ENCODE measurements at places on chromosomes 7 and 10. TPM values are rescaled to one million over a fixed set of nuclear protein-coding genes. Genes with fewer than 3 reads are reported as not detected.
A peak's percentile ranks its signal among the peaks of the same experiment; 100 is the strongest.

GNAI1 gene
- total RNA-seq = 5.7 TPM

DNA sequence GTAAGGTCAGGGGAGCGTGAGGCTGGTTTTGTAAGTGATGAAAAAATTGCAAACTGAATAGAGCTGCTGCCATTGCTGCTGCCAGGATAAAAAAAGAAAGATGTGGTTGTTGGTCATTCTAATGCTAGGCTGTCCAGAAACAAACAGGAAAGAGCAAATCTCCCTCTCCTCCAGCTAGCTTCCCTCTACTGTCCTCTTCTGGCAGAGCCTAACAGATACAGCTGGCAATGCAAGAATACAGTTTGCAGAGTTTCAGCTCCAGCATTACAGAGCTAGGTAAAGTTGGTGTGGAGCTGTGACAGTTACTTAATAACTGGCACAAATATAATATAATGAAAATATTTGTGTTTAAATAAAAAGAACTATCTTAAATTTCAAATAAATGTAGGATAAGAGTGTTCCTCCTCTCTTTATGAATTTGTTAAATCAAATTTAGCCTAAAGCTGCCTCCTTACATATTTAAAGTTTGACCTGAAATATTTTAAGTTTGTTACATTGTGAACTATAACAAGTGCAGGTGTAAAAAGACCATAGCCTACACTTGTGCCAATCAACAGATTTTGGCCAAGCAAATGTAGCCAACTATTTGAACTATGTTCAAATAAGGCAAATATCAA lies 407.7 kb downstream of the SH2D4B start:
- no peak for DNase-seq

SPDYE17 gene
- total RNA-seq = not detected

DGKI gene
- 21.4 TPM for total RNA-seq

DNA sequence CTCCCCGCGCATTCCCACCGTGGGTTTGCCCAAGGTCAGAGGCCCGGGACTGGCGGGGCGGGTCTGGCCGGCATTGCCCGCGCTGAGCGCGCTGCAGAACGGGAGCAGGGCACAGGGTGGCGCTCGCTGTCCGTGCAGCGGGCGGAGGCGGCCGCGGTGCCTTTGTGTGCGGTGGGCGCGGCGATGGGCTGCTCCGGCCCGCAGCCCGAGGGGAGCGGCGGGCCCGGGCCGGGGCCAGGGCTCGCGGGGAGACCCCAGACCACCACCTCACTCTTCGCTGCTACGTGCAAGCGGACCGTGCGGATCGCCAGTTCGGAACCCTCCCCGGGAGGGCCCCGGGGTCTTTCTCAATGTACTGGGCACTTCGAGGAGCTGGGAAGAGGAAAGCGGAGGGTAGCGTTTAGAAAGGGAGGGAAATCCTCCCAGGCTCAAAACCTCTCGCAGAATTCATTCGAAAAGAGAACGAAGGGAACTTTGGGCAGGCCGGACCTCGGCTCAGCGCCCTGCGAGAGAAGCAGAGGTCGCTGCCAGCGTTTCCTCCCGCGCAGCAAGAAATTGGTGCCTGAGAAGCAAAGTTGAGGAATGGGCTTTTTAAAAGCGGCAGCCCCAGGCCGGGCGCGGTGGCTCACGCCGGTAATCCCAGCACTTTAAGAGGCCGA lies 8.5 kb downstream of the SP8 start:
- peak; percentile 66 for DNase-seq

ASNS gene
- 84.1 TPM for total RNA-seq

DNA sequence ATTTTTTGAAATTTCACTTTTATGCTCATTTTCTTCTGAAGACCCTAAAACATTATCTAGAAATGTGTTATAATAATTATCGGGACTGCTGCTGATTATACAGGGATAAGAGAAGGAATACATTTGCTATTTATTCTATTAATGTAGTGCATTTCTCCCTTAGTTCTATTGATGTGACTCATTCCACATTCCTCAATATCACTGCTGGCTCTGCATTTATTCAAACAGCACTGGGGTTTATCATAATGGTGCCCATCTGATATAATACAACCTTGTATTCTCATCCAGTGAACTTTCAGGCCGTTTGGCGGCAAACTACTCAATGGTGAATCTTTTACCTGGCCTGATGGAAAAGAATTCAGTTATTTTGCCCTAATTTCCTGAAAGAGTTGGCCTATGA lies 7.8 kb downstream of the KCND2 start:
- no peak for DNase-seq

FAM24B gene
- total RNA-seq = 14.2 TPM

CCDC126 gene
- 6.2 TPM for total RNA-seq

GRCh38 chr7:129091484-129092002 lies 36.6 kb upstream of the TNPO3 start:
- DNase-seq = peak; percentile 97

- peak; percentile 65 for DNase-seq
These were observed 4.9 kb downstream of the HKDC1 start for GRCh38 chr10:69224862-69225657.

SPAM1 gene
- not detected for total RNA-seq

CNPY4 gene
- 17.0 TPM for total RNA-seq

CTAGE4 gene
- 0.56 TPM for total RNA-seq

GRCh38 chr10:9091530-9092093 lies 1037.1 kb downstream of the GATA3 start:
- no peak for DNase-seq

- DNase-seq = no peak
These were observed 58.2 kb downstream of the ELAPOR2 start for GRCh38 chr7:87001214-87001613.

- no peak for DNase-seq
These were observed 830 bp downstream of the MET start for GRCh38 chr7:116672596-116673456.

C10orf143 gene
- total RNA-seq = 2.5 TPM

GRCh38 chr7:139871820-139872219 lies 42.8 kb downstream of the TBXAS1 start:
- DNase-seq = no peak

GRCh38 chr7:43559171-43559945 lies 23.6 kb upstream of the STK17A start:
- DNase-seq = peak; percentile 32

DNA sequence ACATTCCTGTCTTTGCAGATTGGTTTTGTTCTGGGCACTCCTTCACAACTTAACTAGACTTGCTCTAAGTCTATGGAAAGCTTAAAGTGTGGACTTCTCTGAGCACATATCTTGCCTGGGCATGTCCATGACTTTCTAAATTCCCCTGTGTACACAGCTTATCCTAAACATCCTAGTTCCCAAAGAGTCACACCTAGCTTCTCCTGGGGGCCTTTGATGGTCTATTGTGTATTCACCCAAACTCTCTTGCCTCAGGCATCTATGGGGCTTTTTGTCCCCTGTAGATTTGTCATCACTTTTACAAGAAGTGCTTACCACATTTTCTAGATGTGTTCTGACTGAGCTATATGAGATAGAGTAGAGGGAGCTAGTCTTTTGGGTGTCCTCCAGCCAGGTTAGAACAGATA lies 12.2 kb upstream of the ZNF488 start:
- DNase-seq = no peak

DNA sequence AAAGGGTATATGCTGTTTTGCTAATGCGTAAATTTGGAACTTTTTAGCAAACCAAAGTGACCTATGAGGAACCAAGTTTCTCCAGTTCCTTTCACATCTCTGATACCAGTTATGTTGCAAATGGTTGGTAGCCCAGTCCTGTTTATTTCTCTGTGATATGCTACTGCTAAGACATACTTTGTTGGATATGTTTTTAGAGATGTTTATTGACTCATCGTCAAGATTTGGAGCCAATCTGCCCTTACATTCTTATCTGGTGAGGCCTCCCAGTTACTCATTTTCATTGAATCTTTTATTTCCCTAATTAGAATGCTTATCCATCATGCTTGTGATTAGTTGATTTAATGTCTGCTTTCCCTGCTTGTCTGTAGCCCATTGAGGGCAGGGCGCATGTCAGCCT lies 58.9 kb downstream of the LRGUK start:
- no peak for DNase-seq

AGMO gene
- not detected for total RNA-seq

DNA sequence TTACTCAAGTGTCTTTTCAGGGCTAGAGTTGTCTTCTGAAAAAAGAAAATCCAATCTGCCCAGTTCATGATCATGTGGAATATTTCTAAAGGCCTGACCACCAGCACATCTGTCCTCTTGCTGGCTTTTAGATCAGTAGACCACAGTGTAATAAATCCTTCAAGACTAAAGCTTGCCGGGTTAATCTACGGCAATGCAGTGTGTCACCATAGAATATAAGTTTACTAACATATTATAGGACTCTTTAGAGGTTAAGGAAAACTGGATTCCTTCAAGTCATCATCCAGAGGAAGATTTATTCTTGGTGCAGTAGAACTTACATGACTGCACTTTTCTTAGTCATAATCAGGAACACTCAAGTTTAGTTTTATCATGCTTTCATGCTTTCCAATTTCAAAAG lies 349.5 kb downstream of the SEMA3D start:
- DNase-seq = no peak

DNA sequence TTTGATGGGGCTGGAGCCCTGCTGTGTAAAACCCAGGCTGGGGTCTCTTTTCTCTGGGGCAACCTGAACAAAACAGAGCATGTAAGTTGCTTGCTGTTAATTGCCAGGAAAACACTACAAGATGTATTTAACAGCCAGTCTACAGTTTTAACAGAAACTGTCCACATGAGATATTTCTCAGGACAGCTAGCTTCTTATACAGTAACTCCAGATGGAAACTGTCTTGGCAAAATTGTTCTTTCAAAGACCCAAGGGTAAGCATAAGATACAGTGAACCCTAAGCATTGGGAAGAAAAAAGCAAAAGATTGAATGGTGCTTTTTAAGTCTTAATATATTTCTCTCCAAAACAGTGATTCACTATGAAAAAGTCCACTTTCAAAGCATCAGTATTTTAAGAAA lies 8.1 kb downstream of the FKBP14 start:
- no peak for DNase-seq

ICA1 gene
- 0.62 TPM for total RNA-seq

- no peak for DNase-seq
These were observed 39.9 kb upstream of the GOT1 start for GRCh38 chr10:99470327-99470726.

DNA sequence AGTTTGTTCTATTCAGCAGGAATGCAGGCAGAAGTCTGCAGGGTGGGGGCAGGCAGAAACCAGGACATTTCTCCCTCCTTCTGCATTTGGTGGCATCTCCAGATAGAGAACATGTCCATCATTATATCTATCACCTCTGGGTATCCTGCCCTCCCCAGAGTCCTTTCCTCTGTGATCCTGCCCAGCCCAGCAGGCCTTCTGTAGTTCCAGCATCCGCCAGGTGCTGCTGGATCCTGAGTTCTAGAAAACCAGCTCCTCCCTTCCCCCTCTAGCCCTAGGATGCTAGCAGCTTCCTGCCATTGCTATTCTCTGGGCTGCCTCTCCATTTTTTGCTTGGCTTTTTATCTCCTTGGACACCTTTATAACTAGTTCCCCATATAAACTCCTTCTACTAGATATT lies 180.3 kb downstream of the KCNMA1 start:
- DNase-seq = no peak

GRCh38 chr10:48672596-48673265 lies 11.9 kb upstream of the WDFY4 start:
- peak; percentile 38 for DNase-seq

DNA sequence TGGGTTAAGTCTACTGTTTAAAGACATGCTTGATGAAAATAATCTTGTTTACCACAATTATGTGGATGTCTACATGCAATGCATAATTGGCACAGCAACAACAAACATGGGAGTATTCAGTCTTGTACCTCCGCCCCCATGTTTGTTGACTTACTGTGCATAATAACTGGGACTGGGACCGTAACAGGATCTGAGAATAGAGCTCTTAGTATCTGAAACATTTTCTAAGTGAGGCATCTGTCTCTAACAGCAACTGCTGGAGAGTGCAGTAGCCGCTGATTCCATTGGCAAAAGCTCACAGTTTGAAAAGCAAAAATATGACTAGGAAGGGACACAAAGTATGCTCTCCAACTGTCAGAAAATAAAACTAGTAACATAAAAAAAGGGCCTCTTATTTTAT lies 61.6 kb downstream of the ENO4 start:
- no peak for DNase-seq

DNA sequence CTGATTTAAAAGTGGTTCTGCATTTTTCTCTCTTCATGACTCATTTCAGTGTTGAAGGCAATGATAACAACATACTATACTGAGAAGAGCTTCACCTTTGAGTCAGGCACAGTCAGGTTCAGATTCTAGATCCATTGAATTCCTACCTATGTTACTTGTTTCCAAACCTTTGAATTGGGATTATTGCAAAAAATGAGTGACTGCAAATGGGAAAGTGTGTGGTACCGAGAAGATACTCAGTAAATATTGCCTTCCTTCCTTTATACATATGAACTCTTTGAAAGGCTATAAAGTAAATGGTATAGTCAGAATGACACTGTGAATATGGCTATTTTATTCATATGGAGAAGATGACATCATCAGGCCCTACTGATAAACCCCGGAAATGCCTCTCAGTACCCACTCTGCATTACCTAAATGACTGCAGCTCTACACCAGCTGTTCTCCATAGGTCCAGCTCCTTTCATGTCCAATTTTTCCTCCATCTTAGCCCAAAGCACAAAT lies 66.7 kb upstream of the FGL2 start:
- DNase-seq = no peak

DNA sequence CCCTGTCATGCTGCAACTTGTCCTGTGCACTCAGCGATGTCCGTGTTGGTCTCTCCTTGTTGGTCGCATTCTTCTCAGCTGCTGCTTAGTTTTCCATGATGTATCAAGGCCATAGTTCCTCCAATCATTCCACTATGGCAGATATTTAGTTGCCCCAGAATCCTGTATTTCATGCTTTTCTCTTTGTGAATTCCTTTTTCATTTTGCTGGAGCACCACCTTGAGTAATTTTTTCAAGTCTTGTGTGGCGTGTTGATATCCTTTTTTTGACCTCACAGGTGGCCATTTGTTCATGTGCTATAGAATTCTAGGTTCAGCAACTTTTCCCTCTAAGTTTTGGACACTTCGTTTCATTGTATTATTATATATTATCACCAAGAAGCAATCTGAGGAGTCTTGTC lies 42.7 kb upstream of the MNX1 start:
- no peak for DNase-seq

DPP6 gene
- total RNA-seq = not detected

GRCh38 chr7:139635526-139636302 lies 112.2 kb downstream of the CLEC2L start:
- peak; percentile 91 for DNase-seq

- no peak for DNase-seq
These were observed 24.3 kb upstream of the VDAC2 start for GRCh38 chr10:75186310-75186709.

DNA sequence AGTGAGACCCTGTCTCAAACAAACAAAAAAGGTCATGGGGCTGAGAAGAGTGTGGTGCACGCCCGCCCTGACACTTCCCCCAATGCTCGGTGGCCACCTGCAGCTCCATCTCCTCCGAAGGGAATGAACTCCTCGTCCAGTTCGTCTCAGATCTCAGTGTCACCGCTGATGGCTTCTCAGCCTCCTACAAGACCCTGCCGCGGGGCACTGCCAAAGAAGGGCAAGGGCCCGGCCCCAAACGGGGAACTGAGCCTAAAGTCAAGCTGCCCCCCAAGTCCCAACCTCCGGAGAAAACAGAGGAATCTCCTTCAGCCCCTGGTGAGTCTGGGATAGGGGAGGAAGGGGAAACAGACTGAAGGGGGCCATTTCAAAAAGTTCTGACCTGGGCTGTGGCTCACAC lies 4.2 kb downstream of the PCOLCE start:
- DNase-seq = peak; percentile 57

TFPI2 gene
- total RNA-seq = not detected

Measured in activated CD4-positive, alpha-beta T cell treated with anti-CD3 and anti-CD28 coated beads, Interleukin-2, amount 10 ng/mL, durations not matched to agents 24 days and 14 days (primary cell).